ENCODE measurements at places on chromosomes 12 and 14. TPM values are rescaled to one million over a fixed set of nuclear protein-coding genes. Genes with fewer than 3 reads are reported as not detected.

The SYNE3 gene
- 42.5 TPM for total RNA-seq

The CISTR gene
- total RNA-seq = not detected

The TSPAN8 gene
- 0.15 TPM for total RNA-seq

The BEGAIN gene
- total RNA-seq = not detected

All from smooth muscle cell of trachea (primary cell).